T-helper 17 cell (primary cell): ENCODE measurements at places on chromosomes 4 and X. TPM values are rescaled to one million over a fixed set of nuclear protein-coding genes. Genes with fewer than 3 reads are reported as not detected.

SMIM43 gene
- not detected for total RNA-seq

- no peaks in the 10 kb centered on the region for H3K36me3 ChIP-seq
- no peak for DNase-seq
- H3K27ac ChIP-seq, result no peak overlapping the region
- H3K27me3 ChIP-seq, result no peaks in the 10 kb centered on the region
- no peak overlapping the region for H3K4me3 ChIP-seq
These were observed 74.7 kb downstream of the GALNT7 start for GRCh38 chr4:173243321-173243720.

GRCh38 chrX:41095908-41096307 lies 10.7 kb downstream of the USP9X start:
- no peak overlapping the region for H3K27ac ChIP-seq
- DNase-seq, result no peak
- H3K27me3 ChIP-seq, result no peaks in the 10 kb centered on the region
- H3K4me3 ChIP-seq, result peak overlapping the region; percentile 78

- no peaks in the 10 kb centered on the region for H3K36me3 ChIP-seq
- no peaks in the 10 kb centered on the region for H3K27me3 ChIP-seq
- DNase-seq, result no peak
- no peaks in the 10 kb centered on the region for H3K4me1 ChIP-seq
- H3K4me3 ChIP-seq, result no peak overlapping the region
- no peak overlapping the region for H3K27ac ChIP-seq
These were observed 638.6 kb downstream of the STPG2 start for GRCh38 chr4:97504713-97505112.

DNA sequence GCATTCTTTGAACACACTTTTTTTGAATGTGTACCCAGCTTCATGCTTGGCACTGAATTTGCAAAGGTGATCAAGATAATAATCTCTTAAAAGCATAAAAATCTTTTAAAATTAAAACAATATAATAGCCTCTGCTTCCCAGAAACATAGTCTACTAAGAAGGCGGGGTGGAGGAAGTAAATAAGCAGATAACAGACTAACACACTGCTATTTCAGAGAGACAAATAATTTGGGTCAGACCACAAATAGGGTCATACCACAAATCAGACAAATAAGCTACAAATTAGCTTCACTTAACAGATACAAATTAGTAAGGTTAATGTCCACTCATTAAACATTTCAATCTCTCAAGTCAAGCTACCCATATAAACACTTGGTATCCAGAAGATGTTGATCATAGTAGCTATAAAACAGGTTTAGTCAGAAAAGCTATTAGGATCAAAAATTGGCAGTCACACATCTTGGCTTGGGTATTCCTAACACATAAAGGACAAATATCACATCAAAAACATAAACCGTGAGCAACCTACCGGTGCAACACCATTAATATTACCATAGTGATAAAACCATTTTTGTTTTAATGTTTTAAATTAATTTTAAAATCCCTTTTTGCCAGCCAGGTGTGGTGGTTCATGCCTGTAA lies 47.3 kb downstream of the PPP3CA start:
- H3K27me3 ChIP-seq, result no peaks in the 10 kb centered on the region
- no peak for DNase-seq
- no peak overlapping the region for H3K27ac ChIP-seq
- peaks cover 17% of the 10 kb centered on the region for H3K4me1 ChIP-seq

GRCh38 chr4:183172881-183173280 lies 73.8 kb downstream of the WWC2 start:
- peaks cover 2% of the 10 kb centered on the region for H3K36me3 ChIP-seq
- H3K27me3 ChIP-seq, result peaks cover 12% of the 10 kb centered on the region
- H3K4me1 ChIP-seq, result peaks cover 10% of the 10 kb centered on the region
- no peak for DNase-seq
- H3K4me3 ChIP-seq, result no peak overlapping the region
